Coronary artery (tissue), 2 donors: ENCODE measurements at places on chromosomes 3 and 15.

DNA sequence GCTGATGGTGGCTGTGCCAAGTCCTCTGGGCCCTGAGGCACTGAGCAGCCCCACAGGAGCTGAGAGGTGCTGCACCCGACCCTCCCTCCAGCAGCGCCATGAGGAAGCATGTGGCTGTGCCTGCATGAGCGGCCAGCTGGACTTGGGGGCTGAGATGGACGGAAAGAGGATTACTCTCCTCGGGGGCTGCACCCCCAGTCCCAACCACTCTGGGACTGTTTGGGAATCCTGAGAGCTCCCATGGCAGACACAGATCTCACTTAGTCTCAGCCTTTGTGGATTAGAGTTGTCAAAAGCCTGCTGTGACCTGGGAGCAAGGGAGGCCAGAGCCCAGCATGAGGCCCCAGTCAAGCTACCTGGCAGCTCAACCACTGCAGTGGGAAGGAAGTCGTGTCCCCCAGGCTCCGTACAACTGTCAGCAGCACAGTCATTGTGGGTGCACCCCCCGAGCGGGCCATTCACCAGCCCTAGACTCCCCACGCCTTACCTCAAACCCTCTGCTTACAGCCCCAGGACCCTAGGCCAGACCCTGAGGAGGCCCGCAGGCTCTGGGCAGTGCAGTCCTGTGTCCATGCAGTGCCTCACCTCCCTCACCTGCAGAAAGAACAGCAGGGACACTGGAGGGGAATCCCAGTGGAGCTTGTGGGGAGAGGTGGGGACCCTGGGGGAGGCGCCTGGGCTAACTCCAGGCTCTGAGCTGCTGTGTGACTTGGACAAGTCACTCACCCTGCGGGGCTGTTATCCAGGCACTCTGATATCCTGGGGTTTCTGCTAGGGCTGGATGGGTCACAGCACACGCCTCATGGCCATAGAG lies 17.1 kb downstream of the PRR23E start:
- no peak for DNase-seq

DNA sequence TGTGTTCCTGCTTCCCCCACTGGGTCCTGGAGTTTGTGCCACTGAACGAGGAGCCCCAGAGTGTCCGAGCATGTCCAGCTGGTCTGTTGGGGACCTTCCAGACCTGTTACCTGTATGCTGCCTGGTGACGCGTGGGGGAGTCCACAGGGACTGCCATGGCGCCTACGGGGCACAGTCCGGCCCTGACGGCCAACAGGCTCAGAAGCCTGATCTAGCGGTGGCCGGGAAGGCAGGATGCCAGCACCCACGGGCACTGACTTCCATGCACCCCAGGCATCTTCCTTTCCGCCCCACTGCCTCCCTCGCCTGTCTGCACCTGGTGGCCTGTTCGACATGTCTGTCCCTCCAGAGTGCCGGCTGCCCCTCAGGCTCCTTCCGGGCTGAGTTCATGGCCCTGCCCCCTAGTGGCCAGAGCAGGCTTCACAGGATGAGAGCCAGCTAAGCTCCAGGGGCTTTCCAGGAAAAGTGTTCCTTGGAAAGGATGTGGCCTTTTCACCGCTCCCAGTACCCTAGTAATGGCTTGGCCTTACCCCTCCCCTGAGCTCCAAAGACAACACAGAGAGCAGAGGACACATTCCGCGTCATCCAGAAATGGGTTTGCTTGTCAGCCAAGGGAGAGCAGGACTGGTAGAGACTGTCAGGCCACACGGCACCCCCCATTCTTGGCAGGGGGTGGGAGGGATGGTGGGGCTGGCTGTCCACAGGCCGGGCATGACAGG lies 35.7 kb downstream of the NGRN start:
- peak; percentile 89 for DNase-seq

GRCh38 chr3:149612456-149612855 lies 45.4 kb downstream of the WWTR1 start:
- DNase-seq = no peak

- DNase-seq = no peak
Observed at GRCh38 chr3:171236265-171237008, 209.9 kb upstream of the SLC2A2 start.
